ENCODE measurements at places on chromosomes 12 and 14. TPM values are rescaled to one million over a fixed set of nuclear protein-coding genes. Genes with fewer than 3 reads are reported as not detected.

Gene NELL2
- 1.9 TPM for total RNA-seq

Gene LRP1
- 253 TPM for total RNA-seq

DNA sequence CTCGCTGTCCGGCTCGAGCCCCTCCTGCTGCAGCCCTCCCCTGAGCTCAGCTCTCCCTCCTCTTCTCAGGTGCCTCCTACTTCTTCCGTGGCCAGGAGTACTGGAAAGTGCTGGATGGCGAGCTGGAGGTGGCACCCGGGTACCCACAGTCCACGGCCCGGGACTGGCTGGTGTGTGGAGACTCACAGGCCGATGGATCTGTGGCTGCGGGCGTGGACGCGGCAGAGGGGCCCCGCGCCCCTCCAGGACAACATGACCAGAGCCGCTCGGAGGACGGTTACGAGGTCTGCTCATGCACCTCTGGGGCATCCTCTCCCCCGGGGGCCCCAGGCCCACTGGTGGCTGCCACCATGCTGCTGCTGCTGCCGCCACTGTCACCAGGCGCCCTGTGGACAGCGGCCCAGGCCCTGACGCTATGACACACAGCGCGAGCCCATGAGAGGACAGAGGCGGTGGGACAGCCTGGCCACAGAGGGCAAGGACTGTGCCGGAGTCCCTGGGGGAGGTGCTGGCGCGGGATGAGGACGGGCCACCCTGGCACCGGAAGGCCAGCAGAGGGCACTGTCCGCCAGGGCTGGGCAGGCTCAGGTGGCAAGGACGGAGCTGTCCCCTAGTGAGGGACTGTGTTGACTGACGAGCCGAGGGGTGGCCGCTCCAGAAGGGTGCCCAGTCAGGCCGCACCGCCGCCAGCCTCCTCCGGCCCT is 22.8 kb downstream of the MMP17 start:
- peaks cover under 1% of the 10 kb centered on the region for H3K27me3 ChIP-seq
- H3K36me3 ChIP-seq = no peaks in the 10 kb centered on the region
- no peaks in the 10 kb centered on the region for H3K4me1 ChIP-seq
- no peak overlapping the region for H3K4me3 ChIP-seq
- peak; percentile 53 for DNase-seq

GRCh38 chr12:72318341-72318740 is 46.2 kb downstream of the TRHDE start:
- no peak overlapping the region for H3K4me3 ChIP-seq
- H3K4me1 ChIP-seq = no peaks in the 10 kb centered on the region
- H3K36me3 ChIP-seq = no peaks in the 10 kb centered on the region
- peaks cover 5% of the 10 kb centered on the region for H3K27me3 ChIP-seq
- no peak for DNase-seq

DNA sequence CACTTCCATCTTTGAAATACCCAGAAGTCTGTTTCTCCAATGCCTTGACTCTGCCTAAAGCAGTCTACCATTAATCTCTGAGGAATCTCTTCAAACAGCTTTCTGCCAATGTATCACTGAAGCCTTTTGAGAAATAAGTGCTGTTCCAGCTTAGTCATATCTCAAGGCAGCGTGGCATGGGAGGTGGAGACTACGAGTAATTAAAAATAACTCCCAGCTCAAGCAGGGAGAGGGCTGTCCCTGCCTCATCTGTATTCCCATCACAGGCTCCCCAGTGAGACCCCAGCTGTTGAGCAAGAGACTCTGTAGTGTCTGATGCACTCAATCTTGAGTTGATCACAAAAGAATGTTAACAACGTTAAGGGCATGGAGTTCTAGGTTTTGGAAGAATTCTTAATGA is 700.6 kb downstream of the DIO2 start:
- H3K27me3 ChIP-seq = no peaks in the 10 kb centered on the region
- H3K4me1 ChIP-seq = peaks cover 36% of the 10 kb centered on the region
- no peak overlapping the region for H3K27ac ChIP-seq
- DNase-seq = no peak
- no peaks in the 10 kb centered on the region for H3K36me3 ChIP-seq

Measured in mesothelial cell of epicardium (in vitro differentiated cells).